ENCODE measurements at places on chromosomes 12 and 14.

DNA sequence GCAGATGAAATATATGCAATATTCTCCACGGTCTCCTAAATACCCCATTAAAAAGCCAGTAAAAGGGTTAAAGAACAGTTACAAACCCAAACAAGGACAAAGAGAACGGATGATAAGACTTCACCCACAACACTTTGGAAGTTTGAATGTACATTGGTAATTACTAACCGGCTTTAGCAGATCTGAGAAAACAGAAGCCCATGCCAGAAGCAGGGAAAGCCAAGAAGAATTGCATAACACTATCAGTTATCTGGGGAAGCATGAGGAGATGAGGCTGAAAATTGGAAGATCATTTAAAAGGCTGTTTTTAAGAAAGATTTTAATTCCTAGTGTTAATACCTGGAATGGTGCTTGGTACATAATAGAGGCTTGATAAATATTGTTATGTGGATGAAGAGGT is 55.6 kb upstream of the MYBPC1 start:
- no peak for DNase-seq

DNA sequence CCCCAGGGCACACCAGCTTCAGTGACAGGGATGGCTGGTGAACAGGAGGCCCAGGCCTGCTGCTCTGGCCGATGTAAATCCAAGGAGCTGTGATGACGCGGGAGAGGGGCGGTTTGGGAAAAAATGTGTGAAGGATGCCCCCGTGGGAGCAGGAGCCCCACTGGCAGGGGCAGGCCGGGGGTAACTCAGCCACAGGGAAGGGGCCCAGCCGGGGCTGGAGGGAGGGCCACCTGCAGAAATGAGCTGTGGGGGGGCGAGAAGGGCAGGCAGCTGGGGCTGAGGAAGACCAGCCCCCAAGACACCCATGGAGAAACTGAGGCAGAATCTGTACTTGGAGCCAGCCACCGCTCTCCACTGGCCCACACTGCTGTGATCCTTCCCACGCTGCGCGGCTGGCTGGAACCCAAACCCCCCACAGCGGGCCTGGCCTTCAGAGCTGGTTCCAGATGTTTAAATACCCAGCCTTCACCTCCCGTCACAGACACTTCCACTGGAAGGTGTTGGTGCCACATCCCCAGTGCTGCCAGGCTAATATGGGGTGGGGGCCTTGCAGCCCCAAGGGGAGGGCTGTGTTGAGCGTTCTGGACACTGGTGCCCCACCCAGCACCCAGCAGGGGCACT is 28.5 kb upstream of the ANKRD9 start:
- DNase-seq = no peak

DNA sequence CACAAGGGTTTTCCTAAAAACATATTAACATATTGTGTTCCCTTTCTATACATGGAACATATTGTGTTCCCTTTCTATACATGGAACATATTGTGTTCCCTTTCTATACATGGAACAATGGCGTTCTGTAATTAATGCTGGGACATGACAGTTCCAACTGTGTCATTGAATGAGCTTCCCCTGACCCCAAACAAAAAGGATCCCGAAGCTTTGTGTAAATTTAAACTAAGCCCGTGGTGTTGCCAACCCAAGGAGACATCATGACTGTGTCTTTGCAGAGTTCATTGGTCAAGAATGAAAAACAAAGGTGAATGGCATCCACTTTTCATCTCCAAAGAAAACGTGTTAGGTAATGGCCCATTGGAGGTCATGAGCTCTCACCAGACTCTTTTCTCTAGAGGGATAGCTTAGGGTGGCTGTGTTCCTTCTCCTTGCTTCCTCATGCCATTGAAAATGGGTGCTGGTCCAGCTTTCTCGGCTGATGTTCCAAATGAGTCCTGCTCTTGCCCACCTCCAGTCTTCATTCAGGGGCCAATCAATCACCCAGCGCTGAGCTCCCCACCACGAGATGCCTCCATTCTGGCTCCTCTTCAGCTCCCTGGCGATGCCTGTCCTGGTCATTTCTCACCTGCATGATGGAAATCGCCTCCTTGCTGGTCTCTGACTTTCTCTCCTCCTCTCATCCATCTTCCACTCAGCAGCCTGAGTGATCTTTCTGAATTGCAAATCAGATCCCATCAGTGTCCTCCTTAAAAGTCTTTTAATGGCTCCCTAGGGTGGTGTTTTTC is 156.1 kb downstream of the VRK1 start:
- DNase-seq = no peak

- no peak for DNase-seq
Measured at GRCh38 chr12:27361372-27361771, 28.7 kb downstream of the BMAL2 start.

DNA sequence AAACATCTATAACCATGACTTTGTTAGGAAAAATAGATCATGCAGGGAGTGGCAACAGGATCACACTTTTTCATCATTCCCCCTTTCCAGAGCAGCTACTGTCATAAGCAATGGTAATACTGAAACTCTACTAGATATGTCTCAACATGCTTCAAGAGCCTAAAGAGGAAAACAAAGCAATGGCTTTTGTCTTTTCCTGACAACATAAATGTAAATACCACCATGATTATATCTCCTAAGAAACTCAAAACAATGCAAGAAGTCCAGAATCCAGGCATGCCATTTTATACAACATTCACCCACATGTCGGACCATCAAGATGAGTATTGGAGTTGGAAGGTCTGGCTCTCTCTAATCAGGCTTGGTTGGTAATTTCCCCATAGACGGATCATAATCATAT is 78.7 kb downstream of the KIF21A start:
- DNase-seq = no peak

DNA sequence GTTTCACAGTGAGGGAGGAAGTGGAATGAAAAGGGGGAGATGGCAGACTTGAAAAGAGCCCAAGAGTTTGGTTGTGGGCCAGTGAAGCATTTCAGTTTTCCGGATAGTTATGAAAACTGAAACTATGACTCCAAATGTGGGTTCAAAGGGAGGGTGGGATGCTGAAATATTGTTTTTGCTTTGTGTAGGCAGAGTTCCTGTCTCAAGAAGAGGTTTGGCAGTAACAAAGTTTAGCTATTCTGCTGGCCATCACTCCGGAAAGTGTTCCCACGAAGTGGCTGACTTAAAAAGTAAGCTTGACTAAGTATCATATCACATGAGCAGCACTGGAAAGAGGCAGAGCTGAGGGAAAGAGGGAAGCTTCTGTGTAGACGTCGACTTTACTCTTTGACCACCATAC is 85.2 kb downstream of the CAND1 start:
- DNase-seq = no peak

GRCh38 chr14:89293314-89293916 is 123.6 kb downstream of the FOXN3 start:
- no peak for DNase-seq

DNA sequence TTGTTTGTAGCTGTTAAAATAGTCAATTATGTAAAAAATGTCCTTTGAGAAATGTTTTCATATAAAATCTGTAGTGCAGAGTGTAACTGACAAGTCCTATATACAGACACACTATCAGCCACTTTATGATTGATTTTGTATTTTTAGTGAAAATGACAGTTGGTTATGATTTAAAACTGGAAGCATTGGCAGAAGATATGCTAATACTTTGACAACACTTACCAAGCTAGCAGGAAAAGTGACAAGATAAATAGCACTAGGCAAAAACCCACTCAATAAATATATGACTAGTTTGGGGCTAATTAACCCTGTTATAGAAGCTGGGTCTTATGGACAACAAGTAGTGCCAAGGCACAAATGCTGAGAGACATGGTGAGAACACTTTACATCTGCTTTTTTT is 772.9 kb upstream of the NOVA1 start:
- DNase-seq = no peak

GRCh38 chr14:28652782-28653181 is 113.8 kb upstream of the FOXG1 start:
- no peak for DNase-seq

DNA sequence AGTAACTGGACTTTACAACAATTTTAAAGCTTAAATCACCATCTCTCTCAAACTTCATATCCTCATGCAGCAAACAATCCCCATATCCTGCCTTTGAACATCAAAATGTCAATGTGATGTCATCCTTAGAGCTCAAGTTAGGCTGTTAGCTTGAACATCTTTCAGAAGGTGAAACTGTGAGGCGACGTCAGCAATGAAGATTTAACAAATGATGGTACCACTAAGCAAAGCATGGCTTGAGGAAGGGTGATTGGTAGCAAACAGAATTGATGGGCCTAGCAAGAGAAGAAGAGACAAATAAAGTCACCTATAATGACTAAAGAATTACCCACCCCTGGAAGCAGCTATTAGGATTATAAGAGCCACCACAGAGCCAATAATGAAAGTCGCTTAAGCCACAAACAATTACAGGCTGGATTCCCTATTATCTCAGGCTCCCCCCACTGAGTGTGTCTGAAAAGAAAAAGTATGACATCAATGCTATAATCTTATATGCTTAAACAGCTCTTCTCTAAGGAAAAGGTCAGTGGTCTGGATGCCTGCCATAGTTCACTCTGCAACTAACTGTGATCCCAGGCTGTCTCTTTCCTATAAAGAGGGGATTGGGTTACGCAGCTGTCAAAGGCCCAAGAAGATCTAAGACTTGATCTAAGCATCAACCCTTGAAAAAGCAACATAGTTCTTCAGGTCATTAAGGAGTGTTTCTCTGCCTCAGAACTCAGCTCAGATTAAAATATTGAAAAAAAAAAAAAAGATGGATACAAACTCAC is 18.1 kb downstream of the EGLN3 start:
- no peak for DNase-seq

DNA sequence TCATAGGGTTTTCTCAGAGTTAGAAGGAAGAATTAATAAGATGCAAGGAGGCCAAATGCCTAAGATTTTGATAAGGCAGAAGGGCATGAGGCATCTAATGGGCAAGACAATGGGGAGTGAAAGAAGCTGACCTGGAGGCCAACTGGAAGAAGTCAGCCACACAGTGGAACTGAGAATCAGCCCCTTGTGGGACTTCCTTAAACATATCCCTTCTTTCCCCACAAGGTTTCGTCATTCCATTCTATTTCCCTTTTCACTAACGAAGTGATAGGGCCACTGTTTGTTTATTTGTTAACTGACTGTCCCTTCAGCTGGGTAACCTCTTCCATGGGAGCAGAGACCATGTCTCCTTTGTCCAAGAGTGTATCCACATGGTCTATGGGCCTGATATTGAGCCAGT is 86.2 kb downstream of the HELB start:
- no peak for DNase-seq

- DNase-seq = no peak
Measured at GRCh38 chr14:86961106-86961716, 1031.8 kb downstream of the GALC start.

DNA sequence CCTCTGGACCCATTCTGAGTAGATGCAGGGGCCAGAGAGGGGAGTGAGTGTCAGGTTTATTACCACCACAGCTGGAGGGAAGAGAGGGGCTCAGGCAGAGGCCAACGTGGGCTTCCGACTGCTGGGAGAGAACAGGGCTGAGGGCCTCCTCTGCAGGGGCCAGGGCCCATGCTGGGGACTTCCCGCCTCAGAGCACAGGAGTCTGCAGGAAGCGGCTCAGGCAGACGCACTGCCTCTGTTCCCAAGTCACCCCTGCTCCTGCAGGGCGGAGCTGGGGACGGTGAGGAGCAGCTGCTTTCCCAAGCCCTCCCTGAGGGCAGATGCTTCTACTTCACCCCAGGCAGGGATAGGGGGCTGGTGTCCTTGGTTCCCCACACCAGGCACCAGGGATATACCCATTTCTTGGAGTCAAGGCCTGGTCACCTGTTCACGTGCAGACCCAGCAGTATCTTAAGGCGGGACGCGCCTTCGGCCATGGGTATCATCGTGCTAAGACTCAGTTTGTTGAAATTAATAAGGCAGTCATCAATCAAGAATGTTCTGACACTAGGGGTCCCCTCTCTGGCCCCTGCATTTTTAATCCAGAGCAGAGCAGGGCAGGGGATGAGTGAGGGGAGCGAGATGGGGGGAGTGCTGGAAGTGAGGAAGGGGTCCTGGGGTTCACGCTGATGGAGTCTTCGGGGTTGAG is 100.0 kb downstream of the PIWIL1 start:
- no peak for DNase-seq

- DNase-seq = no peak
Measured at GRCh38 chr12:79560225-79560889, 130.4 kb downstream of the PAWR start.

DNA sequence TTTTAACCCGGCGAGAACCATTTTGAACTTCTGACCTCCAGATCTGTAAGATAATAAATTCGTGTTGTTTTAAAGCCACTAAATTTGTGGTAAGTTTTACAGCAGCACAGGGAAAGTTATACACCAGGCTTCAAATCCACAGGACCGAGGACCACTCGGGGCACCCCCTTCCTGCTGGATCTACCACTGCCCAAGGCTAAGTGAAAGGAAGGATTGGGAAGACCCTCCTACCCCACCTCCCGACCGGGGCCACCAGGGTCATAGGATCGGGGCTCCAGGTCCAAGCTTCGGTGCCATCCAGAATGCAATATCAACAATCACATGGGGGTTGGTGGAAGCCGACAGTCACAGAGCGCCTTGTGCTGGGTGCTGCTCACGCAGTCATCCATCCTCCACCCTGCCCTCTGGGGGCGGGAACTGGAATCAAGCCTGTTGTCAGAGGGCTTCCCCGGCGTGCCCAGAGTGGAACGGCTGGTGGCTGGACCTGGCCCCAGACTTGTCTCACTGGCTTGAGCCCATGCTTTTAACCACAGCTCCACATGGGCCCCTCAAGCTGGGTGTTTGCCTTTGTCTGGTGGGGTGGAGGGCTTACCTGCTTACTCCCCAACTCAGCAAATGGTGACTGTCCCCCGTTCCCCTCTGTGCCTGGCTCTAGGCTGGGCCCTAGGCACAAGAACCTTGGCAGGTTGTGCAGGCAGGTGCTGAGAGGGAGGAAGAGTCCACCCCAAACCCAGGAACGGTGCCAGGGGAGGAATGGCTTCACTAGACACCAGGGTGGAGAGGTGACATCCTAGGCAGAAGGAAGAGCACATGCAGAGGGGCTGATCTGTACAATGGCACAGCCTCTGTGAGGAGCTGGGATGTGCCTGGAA is 180.3 kb upstream of the RTL1 start:
- no peak for DNase-seq

GRCh38 chr12:25904442-25904841 is 54.0 kb upstream of the RASSF8 start:
- no peak for DNase-seq

DNA sequence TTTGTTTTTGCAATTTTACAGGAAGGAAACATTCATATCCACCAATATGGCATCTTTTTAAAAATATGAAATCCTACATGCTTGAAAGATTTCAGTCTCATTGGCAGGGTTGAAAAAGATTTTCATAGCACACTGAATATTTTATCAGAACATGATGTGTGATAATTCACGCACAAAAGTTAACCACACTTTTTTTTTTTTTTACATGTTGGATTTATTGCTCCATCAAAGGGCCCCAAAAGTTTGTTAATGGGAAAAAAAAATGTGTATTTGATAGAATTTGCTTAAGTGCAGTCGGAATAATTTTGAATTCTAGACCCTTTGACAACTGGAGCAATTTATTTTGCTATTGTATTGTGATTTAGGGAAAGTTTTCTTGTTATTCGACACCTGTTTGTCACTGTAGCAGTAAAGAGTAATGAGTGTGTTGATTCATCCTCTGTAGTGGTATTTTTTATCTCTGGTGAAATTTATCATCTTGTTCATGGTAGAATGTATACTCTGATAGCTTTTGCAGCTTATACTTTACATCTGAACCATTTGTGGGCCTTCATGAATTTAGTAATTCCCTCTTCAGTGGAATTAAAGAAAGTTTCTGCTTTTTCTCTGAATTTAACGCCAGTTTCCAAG is 1.1 kb downstream of the EML1 start:
- no peak for DNase-seq
